ENCODE measurements at places on chromosomes 3 and 15.

DNA sequence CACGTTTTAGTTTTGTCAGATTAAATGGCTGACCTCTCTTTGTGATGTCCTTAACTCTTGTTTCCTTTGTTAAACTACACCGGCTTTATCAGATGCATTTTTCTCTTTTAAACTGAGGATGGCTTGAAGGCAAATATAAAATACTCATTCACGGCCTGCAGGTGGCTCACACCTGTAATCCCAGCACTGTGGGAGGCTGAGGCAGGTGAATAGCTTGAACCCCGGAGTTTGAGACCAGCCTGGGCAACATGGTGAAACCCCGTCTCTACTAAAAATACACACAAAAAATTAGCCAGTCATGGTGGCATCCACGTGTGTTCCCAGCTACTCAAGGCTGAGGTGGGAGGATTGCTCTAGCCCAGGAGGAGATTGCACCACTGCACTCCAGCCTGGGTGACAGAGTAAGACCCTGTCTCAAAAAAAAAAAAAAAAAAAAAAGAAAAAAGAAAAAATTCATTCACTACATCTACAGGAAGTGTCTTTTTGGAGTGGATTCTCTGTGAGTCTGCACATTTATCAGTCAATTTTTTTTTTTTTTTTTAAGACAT is 34.7 kb upstream of the SACM1L start:
- DNase-seq = no peak

DNA sequence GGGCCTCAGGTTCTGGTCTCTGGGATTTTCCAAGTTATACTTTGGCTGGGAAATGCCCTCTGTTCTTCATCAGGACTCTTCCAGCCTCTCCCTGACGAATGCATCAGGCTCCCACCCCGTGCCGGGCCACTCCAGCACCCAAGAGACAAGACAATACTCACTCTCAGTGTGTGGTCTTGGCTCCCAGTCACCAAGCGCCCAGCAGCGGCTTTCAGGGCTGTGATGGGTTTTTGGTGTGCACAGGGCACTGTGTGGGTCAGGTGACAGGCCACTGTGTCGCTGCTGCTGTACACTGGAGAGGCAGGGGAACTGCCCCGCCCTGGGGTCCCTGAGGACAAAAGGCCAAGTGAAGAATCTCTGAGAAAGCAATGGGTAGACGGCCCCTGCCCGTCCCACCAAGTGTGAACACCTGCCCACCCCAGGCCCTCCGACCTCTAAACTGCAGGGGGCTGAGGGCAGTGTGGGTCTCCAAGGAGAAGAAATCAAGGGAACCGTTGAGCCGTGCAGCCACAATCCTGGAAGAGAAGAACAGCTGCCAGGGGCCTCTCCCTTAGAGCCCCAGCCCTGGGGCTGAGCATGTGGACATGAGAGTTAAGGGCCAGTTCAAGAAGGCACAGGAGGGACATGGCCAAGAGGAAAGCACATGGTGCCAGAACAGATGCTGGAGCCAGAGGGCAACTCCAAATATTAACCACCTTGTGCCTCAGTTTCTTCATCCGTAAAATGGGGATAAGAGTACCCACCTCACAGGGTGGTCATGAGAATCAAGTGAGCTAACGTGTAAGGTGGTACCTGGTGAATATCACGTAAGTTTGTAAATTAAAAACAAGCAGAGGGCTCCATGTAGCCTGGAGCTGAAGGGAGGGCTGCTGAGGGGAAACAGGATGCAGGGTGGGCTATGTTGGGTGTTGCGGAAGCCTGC is 34.1 kb downstream of the PTPN23 start:
- DNase-seq = no peak

DNA sequence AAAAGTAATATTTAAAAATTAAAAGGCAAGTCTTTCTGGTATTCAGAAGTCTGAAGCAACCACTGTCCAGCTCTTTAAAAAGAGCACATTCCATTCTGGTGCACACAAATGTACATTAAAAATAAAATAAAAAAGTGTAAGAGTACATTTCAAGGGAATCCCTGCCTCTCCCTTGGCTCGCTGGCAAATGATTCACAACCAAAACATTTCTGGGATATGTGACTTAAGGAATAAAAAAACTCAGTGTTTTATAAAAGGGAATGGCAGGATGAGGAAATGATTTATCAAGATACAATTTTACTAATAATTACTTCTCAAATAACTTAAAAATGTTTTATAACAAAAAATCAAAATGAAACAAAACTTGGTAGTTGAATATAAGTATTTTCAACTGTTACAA is 23.8 kb upstream of the ANXA2 start:
- DNase-seq = no peak

DNA sequence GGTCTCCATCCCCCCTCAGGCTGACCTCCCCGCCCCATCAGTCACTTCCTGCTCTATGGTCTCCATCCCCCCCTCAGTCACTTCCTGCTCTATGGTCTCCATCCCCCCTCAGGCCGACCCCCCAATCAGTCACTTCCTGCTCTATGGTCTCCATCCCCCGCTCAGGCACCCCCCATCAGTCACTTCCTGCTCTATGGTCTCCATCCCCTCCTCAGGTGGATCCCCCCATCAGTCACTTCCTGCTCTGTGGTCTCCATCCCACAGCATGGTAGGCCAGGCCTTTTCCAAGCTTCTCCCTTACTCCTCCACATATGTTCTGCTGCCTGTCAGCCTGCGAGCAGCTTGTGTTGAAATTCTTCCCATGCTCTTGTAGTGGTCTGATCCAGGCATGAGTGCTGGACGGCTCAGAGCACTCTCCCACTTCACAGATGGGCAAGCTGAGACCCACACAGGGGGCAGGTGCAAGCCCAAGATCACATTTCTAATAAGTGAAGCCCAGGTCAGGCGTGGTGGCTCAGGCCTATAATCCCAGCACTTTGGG is 36.8 kb downstream of the BDH1 start:
- DNase-seq = no peak

DNA sequence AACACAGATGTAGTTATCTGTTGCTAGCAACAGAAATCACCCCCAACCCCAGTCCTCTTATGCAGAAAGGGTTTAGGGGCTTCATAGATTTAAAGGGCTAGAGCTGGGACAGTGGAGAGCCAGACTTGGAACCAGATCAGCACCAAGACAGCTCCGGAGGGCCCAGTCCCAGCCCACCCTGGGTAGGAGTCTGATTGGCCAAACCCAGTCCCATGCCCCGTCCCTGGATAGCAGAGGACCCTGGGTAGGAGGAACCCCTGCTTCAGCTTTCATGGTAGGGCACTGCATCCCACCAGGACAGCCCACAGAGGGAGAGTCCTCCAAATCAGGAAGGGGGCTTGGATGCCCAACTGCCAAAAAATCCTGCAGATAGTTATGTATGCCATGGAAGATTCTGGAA is 103.0 kb downstream of the CORO2B start:
- DNase-seq = no peak

GRCh38 chr3:157089455-157090221 is 70.3 kb downstream of the CCNL1 start:
- no peak for DNase-seq

GRCh38 chr3:58837856-58838255 is 171.3 kb upstream of the FAM3D start:
- DNase-seq = no peak

GRCh38 chr3:138186221-138186620 is 880 bp upstream of the ARMC8 start:
- no peak for DNase-seq

- DNase-seq = no peak
Observed at GRCh38 chr15:68354923-68355322, 77.0 kb downstream of the ITGA11 start.

GRCh38 chr3:197367081-197367780 is 68.8 kb upstream of the DLG1 start:
- DNase-seq = no peak

- no peak for DNase-seq
Observed at GRCh38 chr15:39979606-39980005, 45.7 kb downstream of the EIF2AK4 start.

- no peak for DNase-seq
Observed at GRCh38 chr3:42262525-42262924, 3.5 kb downstream of the CCK start.
